ENCODE measurements at places on chromosomes 2 and 18.
A peak's percentile ranks its signal among the peaks of the same experiment; 100 is the strongest.

- DNase-seq = peak; percentile 1
These were observed 191.9 kb upstream of the CTAGE1 start for GRCh38 chr18:22609642-22610041.

DNA sequence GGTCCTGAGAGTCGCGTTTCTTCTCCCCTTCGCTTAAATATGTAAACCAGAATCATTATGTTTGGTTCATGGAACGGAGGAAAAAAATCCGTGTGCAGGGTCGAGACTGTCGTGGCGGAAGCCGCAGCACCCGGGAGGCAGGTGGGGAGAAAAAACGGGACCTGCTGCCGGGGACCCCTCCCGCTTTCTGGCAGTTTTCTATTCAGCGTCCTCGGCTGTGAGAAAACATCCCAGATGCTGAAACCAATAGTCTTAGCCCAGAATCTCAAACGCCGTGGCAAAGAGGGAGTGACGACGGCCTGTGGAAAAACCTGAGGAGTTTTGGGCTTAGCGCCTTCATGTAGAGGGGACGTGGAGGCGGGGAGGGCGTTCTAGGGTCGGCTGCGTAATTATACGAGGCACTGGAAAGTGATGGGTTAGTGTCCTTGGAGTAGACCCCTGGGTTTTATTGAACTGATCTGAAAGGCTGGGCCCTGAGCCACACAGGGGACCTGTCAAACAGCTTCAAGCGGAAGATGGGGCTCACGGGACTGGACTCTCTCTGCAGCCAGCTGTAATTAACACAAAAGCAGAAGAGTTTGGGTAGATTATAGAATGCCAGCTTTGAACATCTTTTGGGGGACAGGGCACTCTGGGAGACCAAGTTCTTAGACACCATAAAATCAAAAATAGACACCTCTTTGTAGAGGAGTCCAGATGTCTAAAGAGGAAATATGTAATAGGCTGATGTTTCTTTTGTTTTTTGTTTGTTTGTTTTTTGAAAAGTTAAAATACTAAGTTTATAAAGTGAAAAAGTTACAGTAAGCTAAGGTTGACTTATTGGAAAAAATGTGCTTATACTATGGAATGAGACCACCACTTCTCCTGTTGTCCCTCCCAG lies 834 bp upstream of the BUB1 start:
- DNase-seq = peak; percentile 15

DNA sequence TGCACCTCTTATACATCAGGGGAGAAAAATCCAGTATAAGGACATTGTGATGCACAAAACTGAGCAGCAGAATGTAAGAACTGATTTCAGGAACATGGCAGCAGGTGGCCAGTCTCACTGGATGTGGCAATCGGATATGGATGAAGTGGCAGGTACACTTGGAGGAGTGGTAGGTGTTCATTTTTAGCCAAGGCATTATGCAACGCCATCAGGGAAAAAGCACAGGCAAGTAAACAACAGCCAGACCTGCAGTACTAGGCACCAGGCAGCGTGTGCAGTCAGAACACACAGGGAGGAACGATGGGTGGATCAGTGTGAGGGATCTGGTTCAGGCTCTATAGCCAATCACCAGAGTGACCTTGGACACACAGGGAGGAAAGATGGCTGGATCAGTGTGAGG lies 77.4 kb upstream of the GCFC2 start:
- DNase-seq = no peak

GRCh38 chr2:43424262-43425207 lies 171.3 kb downstream of the THADA start:
- no peak for DNase-seq

DNA sequence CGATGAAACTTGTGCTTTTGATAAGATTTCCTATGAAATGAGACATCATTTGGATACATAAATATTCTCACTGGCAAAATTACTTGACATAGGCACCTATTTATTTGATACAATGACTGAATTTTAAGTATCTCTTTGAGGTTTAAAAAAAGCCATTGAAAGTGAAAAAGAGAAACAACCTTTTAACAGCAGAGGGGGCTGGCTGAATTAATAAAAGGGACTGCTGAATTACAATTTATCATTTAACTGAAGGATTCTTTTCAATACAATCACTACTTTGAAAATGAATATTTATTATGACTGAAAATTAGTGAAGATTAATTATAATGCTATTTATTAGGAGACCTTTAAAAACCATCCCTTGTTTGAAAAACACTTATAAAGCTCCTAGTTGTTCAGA lies 335.3 kb downstream of the DLGAP1 start:
- no peak for DNase-seq

GRCh38 chr2:175234153-175234552 lies 52.6 kb upstream of the ATP5MC3 start:
- DNase-seq = no peak

DNA sequence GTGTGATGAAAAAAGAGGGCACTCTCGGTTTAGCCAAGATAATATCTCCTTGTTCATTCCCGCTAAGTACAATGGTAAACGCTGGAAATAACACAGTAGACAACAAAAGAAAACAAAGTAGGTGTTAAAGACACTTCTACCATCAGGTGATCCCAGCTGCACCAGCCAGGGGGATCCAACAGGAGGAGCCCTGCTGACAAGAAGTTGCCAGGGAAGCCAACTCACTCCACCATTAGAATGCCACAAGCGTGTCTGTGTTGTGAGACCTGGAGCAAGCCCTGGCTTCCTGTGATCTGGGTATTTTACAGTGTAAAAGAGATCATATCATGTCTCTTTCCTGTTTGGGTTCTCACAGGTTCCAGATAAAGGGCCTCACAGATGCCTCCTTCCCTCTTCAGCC lies 117.0 kb downstream of the GRB14 start:
- DNase-seq = no peak

- DNase-seq = peak; percentile 14
These were observed 59.6 kb downstream of the TPGS2 start for GRCh38 chr18:36769172-36769571.

DNA sequence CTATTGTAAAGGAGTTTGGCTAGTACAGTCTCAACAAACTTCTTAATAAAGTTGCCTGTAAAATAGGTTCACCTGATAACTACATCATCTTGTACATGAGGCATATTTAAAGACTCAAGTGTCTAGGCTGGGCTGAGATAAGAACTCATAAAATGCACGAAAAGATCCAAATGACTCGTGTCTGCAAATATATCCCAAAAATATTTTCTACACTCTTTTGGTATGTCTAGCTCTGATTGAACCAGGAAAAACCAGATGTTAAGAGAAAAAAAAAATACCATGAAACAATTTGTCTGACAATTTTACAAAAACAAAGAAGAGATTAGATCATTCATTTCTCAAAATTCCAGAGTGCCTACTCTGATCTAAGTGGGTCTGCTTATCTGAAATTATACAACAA lies 166.9 kb upstream of the OSR1 start:
- no peak for DNase-seq

DNA sequence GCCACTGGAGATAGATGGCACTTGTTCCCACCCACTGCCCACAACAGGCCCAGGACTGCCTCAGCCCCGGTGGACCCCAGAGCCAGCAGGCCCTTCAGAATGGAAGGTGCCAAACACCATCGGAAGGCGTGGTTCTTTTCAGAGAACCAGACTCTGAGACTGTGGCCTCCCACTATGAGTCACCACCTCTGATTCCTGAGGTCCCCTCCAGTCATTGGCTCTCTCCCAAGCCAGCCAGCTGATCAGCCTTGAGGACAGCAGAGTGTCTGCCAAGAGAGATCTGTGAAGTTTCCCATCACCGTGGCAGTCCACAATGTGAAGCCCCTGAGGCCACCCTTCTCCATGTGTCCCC lies 10.4 kb upstream of the MAP3K2 start:
- DNase-seq = peak; percentile 84

- DNase-seq = no peak
These were observed 8.2 kb upstream of the TOGARAM2 start for GRCh38 chr2:28972778-28973335.

- DNase-seq = no peak
These were observed 182.6 kb downstream of the GRB14 start for GRCh38 chr2:164438490-164439205.

GRCh38 chr18:62144338-62144737 lies 42.5 kb downstream of the PIGN start:
- DNase-seq = no peak

DNA sequence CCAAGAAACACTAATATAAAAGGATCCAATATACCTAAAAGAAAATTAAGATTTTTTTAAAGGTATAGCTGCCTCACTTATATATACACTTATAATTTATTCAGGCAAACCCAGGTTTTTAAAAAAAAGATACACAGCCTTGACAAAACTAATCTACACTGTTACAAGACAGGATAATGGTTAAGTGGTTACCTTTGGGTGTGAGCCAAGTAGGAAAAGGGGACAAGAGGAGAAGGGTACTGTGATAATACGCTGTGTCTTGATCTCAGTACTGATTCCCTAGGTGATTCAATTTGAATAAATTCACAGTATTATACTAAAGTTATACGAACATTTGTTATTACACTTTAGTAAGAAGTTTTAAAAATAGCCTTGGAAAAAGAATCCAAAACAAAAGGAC lies 30.6 kb downstream of the KLHL41 start:
- DNase-seq = no peak

DNA sequence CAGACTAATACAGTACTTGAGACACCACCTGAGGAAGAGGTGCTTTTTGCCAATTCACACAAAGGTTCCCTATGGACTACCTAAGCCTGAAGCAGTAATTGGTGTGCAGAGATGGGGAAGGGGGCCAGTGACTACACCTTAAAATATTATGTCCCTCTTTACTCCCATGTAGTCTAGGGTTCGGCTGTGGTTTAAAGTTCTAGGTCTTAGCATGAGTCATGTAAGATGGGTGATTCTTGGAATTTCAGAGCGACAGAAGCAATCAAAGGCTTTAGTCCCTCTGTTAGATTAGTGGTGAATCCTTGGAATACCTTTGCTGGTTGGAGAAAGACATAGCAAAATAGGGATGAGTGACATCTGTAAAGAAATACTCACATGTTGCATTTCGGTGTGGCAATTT lies 14.3 kb upstream of the CCDC85A start:
- no peak for DNase-seq

DNA sequence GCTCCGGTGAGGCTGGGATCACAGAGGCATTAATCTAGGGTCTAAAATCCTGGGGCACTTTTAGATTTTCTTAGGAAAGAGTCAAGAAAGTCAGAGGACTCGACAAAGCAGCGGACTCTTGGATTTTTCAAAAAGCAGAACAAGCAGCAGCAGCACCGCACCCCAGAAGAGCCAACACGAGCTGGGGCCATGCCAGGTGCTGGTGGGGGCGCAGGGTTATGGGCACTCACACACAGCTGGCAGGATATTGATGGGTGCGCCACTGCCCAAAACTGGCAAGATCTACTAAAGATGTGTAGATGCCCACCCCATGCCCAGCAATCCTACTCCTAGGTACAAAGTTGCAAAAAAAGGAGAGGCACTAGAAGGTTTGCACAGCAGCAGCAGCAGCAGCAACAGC lies 33.9 kb upstream of the SEMA4C start:
- DNase-seq = no peak

DNA sequence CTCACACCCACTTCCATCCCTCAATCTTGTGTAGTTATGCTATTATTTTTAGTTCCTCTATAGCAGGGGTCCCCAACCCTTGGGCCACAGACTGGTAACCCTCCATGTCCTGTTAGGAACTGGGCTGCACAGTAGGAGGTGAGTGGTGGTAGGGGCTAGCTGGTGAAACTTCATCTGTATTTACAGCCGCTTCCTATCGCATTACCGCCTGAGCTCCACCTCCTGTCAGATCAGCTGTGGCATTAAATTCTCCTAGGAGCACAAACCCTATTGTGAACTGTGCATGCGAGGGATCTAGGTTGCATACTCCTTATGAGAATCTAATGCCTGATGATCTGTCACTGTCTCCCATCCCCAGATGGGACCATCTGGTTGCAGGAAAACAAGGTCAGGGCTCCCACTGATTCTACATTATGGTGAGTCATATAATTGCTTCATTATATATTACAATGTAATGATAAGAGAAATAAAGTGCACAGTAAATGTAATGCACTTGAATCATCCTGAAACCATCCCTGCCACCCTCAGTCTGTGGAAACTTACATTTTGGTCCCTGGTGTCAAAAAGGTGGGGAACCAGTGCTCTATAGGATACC lies 1.6 kb upstream of the RAB11FIP5 start:
- DNase-seq = no peak

GRCh38 chr2:218961651-218962570 lies 2.4 kb downstream of the CDK5R2 start:
- no peak for DNase-seq

DNA sequence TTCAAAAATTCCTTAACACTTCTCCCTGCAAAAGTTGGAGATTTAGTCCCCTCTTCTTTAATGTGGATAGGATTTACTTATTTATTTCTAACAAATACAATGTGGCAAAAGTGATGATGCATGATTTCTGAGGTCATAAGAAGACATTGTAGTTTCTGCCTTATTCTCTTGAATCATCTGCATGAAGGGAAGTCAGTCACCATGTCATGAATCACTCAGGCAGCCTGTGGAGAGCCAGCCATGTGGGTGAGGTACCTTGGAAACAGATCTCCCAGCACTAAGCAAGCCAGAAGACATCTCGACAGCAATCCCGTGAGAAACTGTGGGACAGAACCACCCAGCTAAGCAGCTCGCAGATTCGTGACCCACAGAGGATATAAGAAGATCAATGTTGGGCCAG lies 2.7 kb upstream of the ZC3H8 start:
- peak; percentile 77 for DNase-seq

- DNase-seq = no peak
These were observed 62.6 kb downstream of the METTL4 start for GRCh38 chr18:2508678-2509077.

- no peak for DNase-seq
These were observed 262.4 kb upstream of the SLC14A2 start for GRCh38 chr18:45352874-45353273.

DNA sequence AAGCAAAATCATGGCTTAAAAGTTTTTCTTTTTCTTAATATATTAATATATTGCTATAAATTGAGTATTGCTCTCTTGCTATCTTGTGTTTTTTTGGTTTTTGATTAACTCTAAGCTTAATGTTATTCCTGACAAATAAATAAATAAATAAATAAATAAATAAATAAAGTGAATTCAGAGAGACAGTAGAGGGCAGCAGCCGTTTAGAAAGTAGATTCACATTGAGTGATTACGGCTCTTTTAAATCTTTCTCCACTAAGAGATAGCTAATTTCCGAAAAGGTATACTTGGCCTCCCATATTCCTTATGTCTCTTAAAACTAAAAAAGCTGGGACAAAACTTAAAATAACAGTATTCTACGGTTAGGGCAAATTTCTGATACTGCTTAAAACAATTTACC lies 34.3 kb downstream of the MSH2 start:
- peak; percentile 59 for DNase-seq

DNA sequence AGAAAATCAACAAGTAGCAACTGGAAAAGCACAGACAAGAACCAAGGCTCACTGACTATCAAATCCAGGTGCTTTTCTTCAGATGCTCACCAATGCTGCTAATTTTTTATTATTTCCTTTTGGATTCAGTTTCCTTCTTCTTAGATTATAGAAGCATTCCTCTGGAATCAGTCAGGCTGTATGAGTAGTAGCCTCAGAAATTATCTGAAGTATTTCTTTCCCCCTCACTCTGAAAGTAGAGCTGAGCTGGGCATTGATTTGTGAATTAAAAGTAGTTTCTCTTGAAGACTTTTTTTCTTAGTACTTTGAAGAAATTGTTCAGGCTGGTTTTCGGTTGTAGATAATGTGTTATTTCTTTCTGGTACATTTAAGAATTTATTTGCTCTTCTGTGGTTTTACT lies 273.7 kb downstream of the NOL4 start:
- no peak for DNase-seq
